GF-D8 (cell line): ENCODE measurements at places on chromosomes 2 and 18.

GRCh38 chr2:21175895-21176646 is 52.3 kb downstream of the TDRD15 start:
- DNase-seq: no peak

DNA sequence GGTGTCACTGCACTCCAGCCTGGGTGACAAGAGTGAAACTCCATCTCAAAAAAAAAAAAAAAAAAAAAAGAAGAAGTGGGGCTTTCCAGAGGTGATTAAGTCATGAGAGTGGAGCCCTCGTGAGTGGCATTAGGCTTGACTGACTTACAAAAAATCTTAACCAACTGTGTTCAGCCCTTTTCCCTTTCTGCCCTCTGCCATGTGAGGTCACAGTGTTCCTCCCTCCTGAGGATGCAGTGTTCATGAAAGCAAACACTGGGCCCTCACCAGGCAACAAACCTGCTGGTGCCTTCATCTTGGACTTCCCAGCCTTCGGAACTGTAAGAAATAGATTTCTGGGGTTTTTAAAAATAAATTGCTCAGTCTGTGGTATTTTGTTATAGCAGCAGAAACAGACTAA is 37.0 kb upstream of the METTL21A start:
- no peak for DNase-seq

DNA sequence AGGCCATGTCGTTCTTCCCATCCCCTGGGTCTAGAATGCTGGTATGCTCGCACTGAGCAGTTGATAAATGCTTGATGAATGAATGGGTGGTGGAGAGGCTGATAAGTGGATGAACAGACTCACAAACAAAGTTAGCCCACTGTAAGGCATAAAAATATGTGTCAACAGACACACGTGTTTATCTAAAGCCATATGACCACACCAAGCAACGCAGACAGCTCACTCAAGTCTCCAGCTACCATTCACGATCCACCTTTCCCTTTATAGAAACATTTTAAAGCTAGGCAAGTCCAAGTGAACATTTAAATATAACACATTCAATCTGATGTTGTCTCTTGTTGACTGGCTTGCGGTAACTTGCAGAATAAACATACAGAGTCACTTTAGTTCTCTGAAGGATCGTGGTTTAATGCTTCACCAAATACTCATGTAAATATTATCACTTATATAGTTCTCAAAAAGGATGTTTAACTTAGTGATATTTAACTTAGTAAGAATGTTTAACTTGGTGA is 105.5 kb downstream of the NOL10 start:
- no peak for DNase-seq

DNA sequence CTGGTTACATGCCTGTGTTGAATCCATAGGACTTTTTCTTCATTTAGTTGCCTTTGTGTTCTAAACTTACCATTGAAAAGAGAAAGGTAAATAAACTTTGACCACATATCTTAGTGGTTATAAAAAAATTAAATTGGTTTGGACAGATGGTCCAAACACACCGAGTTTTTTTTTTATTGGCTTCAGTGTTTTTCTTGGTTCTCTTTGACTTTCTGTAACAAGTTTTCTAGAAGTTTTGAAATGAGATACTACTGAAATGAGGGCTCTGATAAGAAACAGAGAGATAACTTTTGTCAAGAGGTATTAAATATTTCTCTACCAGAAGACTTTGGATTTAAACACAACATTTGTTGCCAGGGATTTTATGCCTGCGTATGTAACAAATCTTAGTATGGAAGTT is 20.7 kb downstream of the SPTBN1 start:
- DNase-seq: no peak

DNA sequence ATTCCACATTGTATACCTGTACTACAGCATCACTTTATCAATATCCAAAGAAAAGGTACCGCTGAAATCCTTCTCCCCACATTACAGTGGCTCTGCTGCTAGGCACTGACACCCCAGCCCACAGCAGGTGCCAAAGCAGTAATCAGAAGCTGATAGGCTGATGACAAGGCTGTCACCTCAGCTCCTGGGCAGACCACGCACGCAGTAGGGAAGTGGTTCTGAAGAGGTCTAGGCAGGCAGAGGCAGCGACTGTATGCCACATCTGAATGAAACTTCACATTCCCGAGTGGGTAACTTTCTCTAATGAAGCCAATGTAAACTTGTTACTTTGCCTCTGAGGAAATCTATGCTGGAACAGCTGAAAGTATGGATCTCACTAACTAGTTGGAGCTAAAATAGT is 113.0 kb downstream of the MEP1B start:
- DNase-seq: no peak

DNA sequence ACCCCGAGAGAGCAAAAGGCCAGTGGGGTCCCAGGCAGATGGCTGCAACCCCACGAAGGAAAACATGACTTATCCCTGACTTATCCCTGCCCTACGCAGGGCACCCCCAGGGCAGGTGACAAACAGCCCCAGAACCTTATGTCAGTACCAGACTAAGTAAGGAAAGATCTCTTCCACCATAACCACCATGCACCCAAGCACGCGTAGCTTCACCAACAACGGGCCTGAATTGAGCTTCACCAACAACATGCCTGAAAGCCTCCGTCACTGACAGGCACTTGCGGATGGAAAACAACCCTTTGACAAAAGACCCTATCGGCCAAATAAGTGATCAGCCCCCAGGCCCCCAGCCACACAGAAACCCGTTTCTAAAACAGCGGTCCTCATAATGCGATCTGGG is 34.1 kb downstream of the HDAC4 start:
- DNase-seq: no peak

DNA sequence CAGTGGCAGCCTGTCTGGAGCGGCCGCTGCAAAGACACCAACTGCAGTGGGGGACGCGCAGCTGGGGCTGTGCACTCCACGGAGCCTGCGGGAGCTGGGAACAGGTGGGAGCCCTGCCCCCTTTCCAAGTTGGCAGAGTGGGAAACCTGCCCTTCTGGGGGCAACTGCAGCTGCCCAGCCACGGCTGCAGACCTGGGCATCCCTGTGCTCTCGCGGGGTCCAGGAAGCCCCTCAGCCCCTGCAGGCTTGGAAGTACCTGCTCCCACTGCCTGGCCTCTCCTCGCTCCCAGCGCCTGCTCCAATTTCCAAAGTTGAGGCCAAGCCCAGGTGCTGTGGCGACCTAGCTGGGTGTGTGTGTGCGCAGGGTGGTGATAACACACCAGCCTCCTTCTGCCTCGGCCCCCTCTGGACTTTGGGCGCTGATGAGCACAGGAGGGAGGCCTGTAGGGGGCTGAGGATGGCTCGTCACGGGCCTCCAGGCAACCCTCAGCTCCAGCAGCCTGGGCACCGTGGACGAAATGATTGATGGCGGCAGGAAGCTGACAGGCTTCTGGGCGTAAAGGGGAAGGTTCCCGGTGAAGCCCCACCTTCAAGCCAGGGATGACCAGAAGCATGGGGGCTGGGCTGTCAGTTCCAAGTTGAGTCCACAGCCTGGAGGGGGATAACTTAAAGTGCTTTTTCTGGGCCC is 76.9 kb downstream of the PTPN4 start:
- DNase-seq: no peak

DNA sequence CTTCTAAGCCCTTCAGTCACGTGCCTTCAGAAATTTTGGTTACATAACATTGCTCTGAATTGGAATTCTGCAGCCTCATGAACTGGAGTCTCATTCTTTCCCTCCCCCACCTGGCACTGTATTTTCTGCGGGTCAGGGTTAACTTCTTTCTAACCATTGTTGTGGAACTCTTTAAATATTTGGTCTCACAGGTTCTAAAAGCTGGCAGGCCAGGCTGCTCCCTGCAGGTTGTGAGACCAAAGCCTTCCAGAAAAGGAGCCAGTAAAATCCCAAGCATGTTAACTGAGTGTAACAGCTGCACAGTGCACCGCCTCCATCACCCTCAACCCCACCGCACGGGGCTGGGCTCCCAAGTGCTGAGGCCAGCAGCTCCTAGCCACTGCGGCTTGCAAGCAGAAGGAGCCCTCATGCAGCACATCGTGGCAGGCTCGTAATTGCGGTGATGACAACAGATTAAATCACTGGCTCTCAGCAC is 174.1 kb upstream of the ALPP start:
- no peak for DNase-seq

- DNase-seq: no peak
Observed at GRCh38 chr2:160096409-160096808, 34.0 kb upstream of the PLA2R1 start.

GRCh38 chr2:67846370-67847070 is 216.3 kb downstream of the C1D start:
- DNase-seq: no peak

GRCh38 chr2:102251042-102251848 is 60.1 kb upstream of the IL1RL1 start:
- no peak for DNase-seq

DNA sequence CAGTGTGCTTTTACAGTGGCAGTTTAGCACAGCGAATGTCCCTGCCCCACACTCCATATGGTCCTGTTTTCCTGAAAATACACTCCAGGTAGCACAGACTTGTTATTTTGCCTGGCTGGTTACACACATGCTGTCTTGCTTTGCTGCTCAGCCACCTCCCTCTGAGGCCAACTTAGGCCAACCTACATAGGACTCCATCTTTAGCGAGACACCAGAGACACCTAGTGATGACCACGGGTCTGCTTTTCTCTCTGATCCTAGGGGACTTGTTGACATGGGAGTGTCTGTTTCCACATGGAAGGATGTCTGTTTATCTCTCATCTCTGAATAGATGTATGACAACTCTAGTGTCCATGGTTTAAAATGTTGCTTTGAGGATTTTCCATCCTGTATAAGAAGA is 43.3 kb downstream of the PLEKHB2 start:
- no peak for DNase-seq

GRCh38 chr2:111671426-111672150 is 212.4 kb downstream of the ANAPC1 start:
- no peak for DNase-seq

DNA sequence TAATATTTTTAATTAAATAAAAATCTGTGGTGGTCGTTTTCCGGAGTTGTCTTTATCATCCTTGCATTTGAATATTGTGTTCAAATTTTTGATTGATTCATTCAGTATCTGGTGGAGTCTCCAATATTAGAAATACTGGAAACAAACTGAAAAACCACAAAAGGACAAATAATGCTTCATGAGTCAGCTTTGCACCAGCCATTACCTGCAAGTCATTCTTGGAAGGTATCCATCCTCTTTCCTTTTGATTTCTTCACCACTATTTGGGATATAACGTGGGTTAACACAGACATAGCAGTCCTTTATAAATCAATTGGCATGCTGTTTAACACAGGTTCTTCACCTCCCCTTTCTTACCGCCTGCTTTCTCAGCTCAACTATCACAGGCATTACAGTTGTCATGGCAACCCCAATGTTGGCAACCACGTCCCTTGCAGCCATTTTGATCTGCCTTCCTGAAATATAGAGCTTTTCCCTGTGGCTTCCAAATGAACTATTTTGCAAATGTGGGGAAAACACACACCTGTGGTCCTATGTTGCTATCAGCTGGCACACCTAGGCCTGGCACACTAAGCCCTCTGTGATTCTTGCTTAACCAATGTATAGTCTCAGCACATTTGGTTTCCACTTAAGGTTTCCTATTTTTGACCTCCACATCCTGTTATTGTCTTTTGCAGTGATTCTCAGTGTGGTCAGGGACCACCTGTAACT is 6.5 kb downstream of the CTLA4 start:
- no peak for DNase-seq

- DNase-seq: no peak
Observed at GRCh38 chr2:233049194-233049761, 10.9 kb upstream of the INPP5D start.

GRCh38 chr18:70398076-70398475 is 109.2 kb downstream of the SOCS6 start:
- no peak for DNase-seq

DNA sequence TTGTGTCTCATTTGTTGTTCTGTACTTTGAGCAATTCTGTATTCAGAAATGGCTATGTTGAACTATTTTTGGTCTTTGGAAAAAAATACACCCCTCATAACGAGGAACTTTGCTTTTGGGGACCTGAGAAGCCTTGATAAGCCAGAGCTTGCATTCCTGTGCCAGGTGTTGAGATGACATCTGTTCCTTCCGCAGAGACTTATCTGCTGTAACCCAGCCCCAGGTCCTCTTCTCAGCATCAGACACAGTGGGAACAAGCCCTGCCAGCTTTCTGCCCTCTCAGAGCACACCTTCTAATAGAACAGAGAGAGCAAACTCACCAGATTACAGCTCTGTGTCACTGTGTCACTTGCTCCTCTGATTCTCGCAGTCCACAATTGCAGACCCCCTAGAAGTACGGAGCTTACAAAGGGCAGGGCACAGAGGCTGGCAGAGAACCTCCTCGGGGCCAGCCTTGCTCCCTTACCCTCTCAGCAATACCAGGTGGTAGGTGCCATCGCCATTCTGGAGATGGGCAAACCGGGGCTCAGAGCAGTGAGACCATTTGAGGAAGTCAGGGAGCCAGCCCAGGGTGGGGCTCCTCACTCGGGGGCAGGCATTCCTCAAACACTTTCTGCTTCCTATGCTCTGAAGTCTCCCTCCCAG is 97.4 kb downstream of the DDX1 start:
- DNase-seq: no peak

GRCh38 chr2:186862869-186863709 is 14.1 kb upstream of the ZSWIM2 start:
- DNase-seq: no peak

DNA sequence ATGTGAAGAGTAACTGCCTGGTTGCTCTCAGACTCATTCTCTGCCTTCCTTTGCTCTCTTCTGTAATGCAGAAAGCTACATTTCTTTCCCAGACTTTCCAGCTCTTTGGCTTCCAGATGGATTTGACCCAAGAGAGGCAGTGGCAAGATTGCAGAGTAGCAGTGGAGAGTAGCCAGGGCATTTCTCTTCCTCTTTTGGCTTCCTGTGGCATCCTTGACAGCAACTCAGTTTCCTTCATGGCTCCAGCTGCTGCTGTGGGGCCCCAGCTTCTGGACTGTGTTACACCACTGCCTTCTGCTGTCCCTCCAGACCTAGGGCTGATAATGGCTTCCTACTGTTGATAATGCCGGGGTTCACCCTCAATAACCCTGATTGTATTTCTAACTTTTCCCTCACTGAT is 469.4 kb upstream of the SPRED2 start:
- peak; percentile 7 for DNase-seq

DNA sequence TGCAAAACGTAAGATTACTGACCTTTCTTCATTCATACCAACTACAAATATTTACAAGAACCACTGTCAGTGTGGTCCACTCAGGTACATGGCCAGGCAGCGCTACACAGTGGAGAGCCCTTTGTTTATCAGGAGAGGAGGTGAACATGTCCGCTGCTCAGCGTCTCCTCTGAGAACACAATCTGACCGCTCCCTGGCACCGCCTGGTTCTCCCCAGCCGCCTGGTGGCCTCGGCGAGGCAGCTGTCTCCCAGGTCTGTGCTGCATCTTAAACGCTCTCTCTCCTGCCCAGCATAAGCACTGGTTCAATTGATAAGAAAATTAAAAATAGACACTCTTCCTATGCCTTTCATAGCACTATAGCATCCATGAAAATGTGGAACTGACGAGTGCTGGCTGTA is 146.8 kb upstream of the PXDN start:
- DNase-seq: no peak

- DNase-seq: no peak
Observed at GRCh38 chr2:128540670-128541069, 222.0 kb upstream of the HS6ST1 start.

GRCh38 chr18:67260841-67261240 is 255.7 kb downstream of the DSEL start:
- no peak for DNase-seq

GRCh38 chr2:3522961-3523421 is 3.7 kb upstream of the ADI1 start:
- no peak for DNase-seq
